NCI-H1930 (cell line): ENCODE measurements at places on chromosomes 16 and 17.

- no peak for DNase-seq
Observed at GRCh38 chr16:6032438-6032837, 934.8 kb upstream of the EEF2KMT start.

GRCh38 chr17:48054238-48055185, 6.4 kb downstream of the NFE2L1 start:
- peak; percentile 40 for DNase-seq

- no peak for DNase-seq
Observed at GRCh38 chr17:51636291-51636690, 375.9 kb downstream of the UTP18 start.

DNA sequence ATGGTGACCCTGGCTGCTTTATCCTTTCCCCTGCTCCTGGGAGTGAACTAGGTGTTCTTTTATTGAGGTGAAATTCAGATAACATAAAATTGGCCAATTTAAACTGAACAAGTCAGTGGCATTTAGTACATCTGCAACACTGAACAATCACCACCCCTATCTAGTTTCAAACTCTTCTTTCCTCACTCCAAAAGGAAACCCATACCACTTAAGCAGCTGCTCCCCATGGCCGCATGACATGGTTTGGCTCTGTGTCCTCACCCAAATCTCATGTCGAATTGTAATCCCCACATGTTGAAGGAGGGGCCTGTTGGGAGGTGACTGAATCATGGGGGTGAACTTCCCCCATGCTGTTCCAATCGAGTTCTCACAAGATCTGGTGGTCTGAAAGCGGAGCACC, 154.1 kb downstream of the STX8 start:
- DNase-seq = no peak

DNA sequence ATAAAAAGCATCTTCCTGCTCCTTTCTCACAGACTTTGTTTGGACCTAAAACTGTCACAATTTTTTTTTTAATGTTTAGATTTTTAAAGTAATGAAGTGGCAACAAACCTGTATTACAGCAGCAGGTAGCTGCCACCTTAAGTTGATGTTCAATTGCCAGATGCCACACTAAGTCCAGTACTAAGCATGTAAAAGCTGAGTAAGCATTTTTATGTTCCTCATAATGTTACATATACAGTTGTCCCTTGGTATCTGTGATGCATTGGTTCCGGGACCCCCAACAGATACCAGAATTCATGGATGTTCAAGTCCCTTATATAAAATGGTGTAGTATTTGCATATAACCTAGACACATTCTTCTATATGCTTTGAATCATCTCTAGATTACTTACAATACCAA, 45.1 kb downstream of the TNRC6A start:
- no peak for DNase-seq

DNA sequence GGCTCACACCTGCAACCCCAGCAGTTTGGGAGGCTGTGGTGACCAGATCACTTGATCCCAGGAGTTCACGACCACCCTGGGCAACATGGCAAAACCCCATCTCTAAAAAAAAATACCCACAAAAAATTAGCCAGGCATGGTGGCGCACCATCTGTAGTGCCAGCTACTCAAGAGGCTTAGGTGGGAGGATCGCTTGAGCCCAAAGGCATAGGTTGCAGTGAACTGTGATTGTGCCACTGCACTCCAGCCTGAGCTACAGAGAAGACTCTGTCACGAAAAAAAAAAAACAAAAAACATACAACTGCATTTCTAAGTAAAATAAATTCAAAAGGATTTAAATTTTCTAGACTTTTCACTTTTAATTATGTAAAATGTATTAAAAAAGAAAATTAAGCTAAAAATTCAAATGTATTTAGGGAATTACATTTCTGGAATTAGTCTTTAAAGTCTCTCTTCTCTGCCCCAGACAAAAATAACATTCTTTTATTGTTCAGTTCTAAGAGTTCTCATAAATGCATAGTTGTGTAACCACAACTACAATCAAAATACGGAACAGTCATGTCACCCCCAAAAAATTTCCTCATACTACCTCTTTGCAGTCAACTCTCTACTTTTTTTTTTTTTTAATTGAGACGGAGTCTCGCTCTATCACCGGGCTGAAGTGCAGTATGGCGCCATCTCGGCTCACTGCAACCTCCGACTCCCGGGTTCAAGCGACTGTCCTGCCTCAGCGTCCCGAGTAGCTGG, 14.1 kb downstream of the FAM222B start:
- no peak for DNase-seq

DNA sequence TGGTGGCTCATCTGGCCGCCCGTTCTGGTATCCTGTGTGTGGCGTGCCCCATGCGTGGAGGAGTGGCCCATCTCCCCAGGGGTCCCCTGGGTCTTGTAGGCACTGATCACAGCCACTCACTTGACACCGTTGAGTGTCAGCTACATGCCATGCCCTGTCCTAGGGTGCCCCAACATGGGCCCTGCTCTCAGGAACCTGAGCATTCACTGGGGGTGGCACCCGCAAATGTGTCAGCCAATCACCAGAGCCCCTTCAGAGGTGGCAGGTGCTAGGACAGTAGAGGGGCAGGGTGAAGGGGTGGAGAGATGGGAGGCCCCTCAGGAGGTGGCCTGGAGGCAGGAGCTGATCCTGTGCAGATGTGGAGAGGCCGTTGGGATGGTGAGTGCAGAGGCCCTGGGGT, 27.8 kb downstream of the CMIP start:
- no peak for DNase-seq

DNA sequence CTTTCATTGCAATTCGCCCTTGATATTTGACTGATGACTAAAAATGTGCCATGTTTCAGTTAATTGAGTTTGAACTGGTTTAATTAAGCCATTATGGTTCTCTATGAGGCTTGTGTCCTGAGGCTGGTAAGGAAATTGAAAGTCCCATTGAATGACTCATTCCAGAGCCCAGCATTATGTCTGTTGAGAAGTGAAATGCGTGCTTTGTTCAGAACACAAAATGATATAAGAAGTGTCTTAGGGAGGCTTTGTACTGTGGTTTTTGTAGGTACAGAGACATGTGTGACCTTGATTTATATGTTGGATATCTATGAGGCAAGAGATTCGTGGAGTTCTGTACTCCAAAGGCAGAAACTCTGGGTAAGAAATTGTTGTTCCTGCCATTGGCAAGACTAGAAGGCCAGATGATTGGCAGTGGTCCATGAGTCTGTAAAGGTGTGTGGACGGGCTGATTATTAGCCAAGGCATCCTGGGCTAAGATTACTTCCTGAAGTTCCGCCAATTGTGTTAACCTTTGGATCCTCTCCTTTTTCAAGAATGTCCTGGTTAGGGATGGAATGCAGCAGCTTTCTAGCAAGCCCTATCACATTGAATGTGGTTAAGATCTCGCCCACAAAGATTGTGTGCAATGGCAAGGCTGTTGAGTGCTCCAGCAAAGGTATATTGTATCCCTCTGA, 103.7 kb downstream of the NPIPB5 start:
- DNase-seq = no peak

DNA sequence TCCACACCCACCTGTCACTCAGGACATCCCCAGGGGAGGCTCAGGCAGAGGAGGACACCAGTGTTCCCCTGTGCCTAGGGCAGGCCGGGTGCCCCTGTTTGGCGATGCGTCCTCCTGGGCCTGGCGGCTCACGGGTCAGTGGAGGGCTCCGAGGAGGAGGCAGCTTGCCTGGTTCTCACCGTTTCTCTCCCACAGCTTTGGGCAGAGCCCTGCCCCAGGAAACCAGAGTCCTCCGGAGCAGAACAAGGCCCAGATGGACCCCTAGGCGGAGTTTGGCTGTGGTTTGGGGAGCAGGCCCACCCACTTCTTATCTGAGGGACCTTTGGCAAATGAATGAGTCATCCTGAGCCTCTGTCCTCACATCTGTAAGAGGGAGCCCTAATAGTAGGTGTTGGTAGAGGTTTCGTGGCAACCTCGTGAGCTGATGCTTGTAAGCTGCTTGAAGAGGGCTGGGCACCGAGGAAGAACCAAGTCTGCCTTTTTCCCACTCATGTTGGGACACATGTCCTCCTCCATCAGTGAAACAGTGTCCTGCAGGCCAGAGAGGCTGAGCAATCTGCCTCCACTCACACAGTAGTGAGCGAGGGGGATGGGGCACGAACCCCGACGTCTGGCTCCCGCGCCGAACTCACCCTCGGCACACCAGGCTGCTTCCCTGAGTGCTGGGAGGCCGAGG, 247.0 kb upstream of the CIBAR2 start:
- DNase-seq = no peak

- DNase-seq = no peak
Observed at GRCh38 chr17:78120971-78121800, 7.4 kb downstream of the TMC6 start.

DNA sequence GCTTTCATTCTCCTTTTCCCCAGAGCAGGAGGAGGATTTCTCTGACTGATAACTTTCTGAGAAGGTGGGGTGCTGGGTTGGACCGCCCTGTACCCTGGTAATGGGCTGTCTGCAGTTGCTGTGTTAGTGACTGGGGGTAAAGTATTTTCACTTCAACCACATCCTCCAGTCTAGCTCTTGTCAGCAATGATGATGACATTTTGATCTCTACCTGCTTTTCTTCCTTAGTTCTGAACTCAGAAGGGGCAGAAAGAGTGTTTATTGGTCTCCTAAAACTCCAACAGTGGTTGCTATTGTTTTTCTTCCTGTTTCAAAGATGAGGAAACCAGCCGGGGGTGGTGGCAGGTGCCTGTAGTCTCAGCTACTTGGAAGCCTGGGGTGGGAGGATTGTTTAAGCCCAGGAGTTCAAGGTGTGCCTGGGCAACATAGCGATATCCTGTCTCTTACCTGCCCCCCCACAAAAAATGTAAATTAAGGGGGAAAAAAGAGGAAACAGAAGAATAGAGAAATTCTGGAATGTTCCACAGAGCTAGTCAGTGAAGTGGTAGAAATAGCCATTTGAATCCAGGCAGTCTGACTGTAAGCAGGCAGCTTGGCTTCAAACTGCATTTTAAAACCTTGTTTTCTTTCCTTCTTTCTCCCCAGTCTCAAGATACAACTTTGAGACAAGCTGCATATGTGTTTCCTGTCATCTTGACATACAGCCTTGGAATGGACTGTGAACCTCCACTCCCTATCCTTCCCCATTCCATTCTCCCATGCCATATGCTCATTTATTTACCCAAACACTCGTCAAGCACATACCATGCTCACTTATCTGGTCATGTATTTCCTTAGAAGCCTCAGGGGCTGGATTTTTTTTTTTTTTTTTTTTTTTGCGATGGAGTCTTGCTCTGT, 3.3 kb upstream of the N4BP1 start:
- DNase-seq = no peak

DNA sequence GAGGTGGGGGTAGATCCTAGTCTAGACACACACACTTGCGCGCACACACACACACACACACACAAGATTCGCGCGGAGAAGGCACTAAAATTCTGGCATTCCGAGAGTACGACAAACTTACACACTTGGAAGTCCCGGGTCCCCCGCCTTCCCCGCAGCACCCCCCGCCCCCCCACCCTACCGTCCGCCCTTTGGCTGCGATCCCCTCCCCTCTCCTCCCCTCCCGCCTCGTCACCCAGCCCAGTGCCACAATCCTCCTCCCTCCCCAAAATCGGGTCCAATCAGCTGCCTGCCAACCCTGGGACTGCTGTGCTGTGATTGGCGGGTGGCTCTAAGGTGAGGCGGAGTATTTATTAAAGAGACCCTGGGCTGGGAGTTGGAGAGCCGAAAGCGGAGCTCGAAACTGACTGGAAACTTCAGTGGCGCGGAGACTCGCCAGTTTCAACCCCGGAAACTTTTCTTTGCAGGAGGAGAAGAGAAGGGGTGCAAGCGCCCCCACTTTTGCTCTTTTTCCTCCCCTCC, at the start of gene SOX9:
Gene SOX9 (plus strand): TSS at position 379 of the 522 bp plus-strand sequence. CDS start 372 bp downstream, outside the sequence.
- peak; percentile 65 for DNase-seq

DNA sequence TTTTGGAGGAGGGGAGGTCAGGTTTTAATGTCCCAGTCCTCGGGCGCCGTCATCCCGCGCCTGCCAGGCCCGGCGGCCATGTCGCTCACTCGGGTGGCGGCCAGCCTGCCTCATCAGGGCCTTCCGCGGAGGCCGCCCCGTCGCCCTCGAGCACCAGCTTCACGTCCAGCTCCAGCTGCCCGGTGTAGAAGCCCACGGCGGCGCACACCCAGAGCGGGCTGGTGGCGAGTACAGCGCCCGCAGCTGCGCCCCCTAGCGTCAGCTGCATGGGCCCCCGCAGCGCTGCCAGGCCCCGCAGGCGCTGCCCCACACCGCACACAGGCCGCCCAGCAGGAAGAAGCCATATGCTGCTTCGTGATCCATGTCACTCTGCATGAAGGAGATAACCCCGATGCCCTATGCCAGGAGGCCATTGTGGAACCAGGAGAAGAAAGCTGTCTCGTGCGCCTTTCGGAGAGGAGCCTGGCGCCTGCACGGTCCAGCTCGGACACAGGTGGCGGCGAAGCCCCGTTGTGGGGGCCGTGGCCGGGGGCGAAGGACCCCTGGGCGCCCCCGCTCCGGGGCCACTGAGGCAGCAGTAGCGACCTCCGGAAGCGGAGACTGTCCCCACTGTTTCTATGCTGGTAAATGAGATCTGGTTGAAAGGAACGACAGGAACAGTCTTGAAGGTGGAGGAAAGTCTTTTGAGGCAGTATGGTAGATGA, 9.6 kb downstream of the AP2B1 start:
- DNase-seq = no peak

DNA sequence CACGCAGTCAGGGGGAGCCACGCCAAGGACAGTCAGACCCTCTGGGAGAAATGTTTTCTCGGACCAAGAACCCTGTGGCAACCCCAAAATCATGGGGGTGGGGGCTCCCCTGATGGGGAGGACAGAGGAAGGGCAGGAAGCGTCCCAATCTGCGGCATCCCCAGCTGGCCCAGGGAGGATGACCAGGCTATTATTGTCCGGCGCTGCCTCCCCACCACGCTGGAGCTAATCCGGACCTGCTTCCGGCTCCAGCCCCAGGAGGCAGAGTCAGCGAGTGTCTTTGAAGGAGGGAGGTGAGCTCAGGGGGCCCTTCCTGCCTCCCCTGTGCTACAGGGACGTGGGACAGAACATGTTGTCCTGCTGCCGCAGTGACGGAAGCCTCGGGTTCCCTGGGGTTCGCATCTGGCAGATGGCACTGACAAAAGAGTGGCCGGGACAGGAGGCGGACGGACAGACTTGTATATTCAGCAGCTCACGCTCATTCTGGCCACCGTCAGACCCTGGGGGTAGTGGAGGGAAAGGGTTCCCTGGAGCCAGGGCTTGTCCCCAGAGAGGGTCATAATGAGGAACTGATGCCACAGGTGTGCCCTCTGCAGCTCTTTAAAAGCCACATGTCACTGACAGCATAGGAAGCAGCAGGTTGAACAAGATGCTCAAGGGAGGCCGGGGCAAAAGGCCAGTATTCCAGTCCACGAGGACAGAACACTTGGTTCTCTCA, 54.3 kb upstream of the CDC42EP4 start:
- DNase-seq = no peak

- DNase-seq = no peak
Observed at GRCh38 chr16:26177438-26177837, 485.7 kb downstream of the HS3ST4 start.
